ENCODE measurements at places on chromosomes 1 and 21. TPM values are rescaled to one million over a fixed set of nuclear protein-coding genes. Genes with fewer than 3 reads are reported as not detected.
A peak's percentile ranks its signal among the peaks of the same experiment; 100 is the strongest.

Gene LEFTY2
- total RNA-seq, result 12.9 TPM

Gene PDC
- total RNA-seq, result not detected

Gene IFNGR2
- total RNA-seq, result 58.9 TPM

GRCh38 chr1:247304031-247304430 is 27.6 kb downstream of the ZNF496 start:
- DNase-seq, result no peak

DNA sequence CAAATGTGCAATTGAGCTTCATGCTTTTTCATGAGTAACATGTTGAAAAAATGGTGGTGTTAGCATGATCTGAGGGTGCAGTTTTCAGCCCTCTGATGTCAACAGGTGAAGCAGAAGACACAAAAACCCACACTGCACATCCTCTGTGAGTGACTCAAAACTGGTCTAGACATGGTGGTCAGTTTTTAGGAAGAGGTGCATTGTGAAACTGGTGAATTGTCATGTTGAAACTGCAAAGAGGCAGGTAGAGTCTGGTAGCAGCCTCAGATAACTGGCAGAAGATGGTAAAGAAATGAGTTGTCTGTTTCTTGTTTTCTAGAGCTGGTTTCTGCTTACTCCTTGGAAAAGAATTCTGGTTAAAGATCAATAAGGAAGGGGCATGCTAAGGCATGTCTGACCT is 97.3 kb upstream of the HMCN1 start:
- no peak for DNase-seq

- peak; percentile 70 for DNase-seq
These were observed 27.4 kb downstream of the C1orf116 start for GRCh38 chr1:207004931-207005830.

GRCh38 chr1:230495076-230495475 is 68.9 kb upstream of the PGBD5 start:
- DNase-seq, result no peak

DNA sequence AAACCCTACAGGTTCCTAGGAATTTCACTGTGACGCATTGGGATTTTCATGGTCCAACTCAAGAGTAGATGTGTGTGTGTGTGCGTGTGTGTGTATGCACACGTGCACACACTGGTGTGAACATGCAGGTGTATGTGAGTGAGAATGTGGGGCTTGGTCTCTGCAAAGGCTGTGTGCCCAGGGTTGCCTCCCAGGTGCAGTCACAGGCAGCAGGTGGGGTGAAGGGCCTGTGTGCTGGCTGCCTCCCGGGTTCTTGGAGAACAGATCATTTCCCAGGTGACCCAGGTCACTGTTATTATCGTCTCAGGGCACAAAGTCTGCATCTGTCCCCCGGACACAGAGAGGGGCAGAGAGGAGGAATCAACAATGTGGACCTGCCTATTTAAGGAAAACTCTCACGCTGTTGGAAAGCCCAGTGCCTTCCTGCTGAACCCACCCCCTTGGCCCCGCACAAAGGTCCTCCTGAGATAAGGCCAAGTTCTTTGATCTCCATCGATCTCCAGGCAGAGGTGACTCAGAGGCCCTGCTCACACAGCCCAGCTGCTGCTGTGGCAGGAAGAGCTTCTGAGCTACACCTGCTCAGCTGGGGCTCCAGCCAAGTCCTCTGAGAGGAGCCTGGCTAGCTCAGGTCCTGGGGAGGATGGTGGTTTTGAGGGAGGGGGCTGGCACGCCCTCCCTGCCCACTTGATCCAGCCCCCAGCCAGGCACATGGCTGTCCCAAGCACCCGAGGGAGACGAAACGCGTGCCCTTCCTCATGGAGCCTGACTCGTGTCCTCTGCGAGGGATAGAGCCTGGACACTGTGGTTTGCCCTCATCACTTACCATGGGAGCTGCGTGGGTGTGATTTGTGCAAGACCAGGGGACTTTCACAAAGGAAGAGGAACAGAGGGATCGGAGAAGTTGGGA is 134.0 kb upstream of the ARHGEF16 start:
- DNase-seq, result peak; percentile 58

GRCh38 chr1:205504311-205505075 is at the start of gene CDK18:
TSS of gene CDK18 (plus strand) at chr1:205504669. CDS start at chr1:205523168, 18,499 bp downstream.
- DNase-seq, result no peak

- no peak for DNase-seq
These were observed 191.7 kb upstream of the NFIA start for GRCh38 chr1:60890664-60891063.

- peak; percentile 93 for DNase-seq
These were observed 299 bp upstream of the PROX1 start for GRCh38 chr1:213987422-213987926.

Measured in astrocyte (in vitro differentiated cells and primary cell).